Omental fat pad (tissue), 4 donors: ENCODE measurements at places on chromosomes 13 and 19.

- no peak for DNase-seq
Measured at GRCh38 chr13:103788061-103788652, 721.9 kb upstream of the SLC10A2 start.

- no peak for DNase-seq
Measured at GRCh38 chr19:48398375-48399235, 5.1 kb downstream of the GRIN2D start.

GRCh38 chr19:50633359-50633758 lies 6.3 kb downstream of the SYT3 start:
- DNase-seq = no peak

- DNase-seq = no peak
Measured at GRCh38 chr13:27425158-27425917, 919 bp downstream of the GTF3A start.

GRCh38 chr13:24076109-24076508 lies 84.4 kb upstream of the SPATA13 start:
- DNase-seq = no peak

- no peak for DNase-seq
Measured at GRCh38 chr13:113946409-113947181, 27.3 kb downstream of the C13orf46 start.

DNA sequence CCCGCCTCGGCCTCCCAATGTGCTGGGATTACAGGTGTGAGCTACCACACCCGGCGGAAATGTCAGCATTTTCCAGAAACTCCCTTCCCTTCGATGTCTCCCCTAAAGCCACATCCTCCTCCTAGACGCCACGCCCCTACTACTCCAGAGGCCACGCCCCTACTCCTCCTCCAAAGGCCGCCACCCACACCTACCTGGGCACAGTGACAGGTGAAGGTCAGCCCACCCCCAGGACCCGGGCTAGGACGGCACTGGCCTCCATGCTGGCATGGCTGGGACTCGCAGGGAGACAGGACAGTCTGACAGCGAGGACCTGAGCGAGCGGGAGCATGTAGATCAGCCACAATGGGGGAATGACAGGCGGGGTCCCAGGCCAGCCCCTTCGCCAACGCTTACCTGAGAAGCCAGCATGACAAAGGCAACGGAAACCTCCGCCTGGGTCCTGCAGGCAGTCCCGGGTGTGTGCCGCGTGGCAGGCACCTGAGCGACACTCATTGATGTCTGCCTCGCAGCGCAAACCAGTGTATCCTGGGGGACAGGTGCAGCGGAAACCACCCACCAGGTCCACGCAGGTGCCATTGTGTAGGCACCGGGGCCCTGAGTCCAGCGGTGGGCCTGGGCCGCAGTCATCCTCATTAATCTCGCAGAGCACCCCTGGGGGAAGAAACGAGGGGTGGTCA lies 22.0 kb downstream of the NOTCH3 start:
- no peak for DNase-seq

GRCh38 chr13:95246292-95247082 lies 54.8 kb downstream of the ABCC4 start:
- no peak for DNase-seq

- no peak for DNase-seq
Measured at GRCh38 chr13:111610879-111611278, 290.4 kb downstream of the TEX29 start.

GRCh38 chr13:99516153-99516929 lies 15.1 kb downstream of the TM9SF2 start:
- no peak for DNase-seq

DNA sequence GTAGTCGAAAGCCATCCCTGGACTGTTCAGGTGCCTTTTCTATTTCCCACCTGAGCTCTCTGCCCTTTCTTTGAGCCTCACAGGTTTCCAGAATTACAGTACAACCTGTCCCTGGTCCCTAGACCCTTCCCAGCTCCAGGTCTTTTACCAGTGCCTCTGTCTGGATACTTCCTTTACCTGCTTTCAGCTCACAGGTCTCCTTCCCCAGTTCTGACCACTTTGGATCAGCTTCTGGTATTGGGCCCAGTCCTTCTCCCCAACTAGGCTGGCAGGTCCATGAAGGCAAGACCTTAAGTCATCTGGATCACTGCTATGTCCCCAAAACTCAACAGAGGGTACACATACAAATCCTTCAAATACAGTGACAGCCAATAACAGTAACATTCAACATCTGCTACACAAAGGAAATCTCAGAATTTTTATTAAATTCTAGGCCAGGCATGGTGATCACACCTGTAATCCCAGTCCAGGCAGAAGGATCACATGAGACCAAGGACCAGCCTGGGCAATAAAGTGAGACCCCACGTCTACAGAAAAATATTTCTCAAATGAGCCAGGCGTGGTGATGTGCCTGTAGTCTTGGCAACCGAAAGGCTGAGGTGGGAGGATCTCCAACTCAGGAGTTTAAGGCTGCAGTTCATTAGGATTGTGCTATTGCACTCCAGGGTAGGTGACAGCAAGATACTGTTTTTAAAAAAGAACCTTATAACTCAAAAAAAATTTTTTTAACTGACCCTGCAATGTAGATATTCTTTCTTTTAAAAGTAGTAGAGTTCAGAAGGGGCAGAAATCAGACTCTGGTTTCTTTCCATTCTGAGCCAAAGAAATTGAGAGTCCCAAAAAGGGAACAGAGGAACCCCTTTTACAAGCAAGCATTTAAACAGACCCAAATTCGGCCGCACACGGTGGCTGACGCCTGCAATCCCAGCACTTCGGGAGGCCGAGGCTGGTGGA lies 1.3 kb downstream of the RPS16 start:
- no peak for DNase-seq

- no peak for DNase-seq
Measured at GRCh38 chr19:726993-727956, 18.5 kb downstream of the PALM start.

- no peak for DNase-seq
Measured at GRCh38 chr19:50649433-50650391, at the start of gene C19orf81. C19orf81 (plus strand) TSS chr19:50649445; CDS start chr19:50649445, 0 bp downstream.

DNA sequence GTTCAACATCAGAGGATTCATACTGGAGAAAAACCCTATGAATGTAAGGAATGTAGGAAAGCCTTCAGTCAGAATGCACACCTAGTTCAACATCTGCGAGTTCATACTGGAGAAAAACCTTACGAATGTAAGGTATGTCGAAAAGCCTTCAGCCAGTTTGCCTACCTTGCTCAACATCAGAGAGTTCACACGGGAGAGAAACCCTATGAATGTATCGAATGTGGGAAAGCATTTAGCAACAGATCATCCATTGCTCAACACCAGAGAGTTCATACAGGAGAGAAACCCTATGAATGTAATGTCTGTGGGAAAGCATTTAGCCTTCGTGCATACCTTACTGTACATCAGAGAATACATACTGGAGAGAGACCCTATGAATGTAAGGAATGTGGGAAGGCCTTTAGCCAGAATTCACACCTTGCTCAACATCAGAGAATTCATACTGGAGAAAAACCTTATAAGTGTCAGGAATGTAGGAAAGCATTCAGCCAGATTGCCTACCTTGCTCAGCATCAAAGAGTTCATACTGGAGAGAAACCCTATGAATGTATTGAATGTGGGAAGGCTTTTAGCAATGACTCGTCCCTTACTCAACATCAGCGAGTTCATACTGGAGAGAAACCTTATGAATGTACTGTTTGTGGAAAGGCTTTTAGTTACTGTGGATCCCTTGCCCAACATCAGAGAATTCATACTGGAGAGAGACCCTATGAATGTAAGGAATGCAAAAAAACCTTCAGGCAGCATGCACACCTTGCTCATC lies 15.4 kb downstream of the ZNF570 start:
- no peak for DNase-seq

DNA sequence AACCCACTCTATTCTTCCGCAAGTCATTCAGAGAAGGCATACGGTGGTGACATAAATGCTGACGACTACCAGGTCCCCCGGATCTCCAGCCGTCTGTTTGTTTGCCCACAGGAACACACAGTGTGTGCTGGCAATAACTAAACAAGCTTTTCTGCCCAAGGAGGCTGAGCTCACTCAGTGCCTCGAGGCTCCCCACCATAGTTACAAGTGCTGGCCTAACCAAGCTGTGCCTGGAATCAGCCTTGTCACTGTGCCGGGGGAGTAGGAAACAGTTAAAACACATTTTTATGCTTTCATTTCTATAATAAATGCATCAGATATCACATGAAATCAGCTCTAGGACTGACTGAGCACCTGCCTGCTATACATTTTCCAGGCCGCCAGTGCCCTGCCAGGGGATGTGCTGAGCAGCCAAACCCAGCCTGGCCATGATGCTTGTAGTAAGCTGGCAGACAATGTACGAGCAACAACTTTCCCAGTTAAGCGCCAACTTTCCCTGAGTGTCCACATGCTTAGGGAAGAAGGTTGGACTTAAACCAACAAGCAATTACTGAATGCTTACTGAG lies 28.1 kb downstream of the BRD4 start:
- DNase-seq = no peak

DNA sequence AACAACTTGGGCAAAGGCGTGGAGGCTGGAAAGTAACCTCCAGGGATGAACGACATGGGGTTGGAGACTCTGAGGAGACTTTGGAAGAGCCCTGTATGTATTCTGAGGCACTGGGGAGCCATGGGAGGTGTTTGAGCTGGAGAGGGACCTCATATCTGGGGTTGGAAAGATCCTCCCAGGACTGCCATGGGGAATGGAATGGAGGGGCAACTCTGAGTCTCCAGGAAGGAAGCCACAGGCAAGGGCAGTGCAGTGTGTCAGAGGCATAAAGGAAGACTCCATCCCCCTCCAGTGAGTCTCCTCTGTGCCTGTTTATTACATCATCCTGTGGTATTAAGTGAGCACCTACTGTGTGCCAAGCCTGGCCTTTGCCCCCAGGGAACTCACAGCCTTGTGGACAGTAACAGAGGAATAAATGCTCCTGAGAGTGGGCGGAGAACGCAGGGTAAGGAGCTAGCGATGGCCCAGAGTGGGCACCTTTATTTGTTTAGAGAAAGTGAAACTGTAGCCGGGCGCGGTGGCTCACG lies 7.7 kb downstream of the PEAK3 start:
- no peak for DNase-seq

GRCh38 chr13:46321494-46322225 lies 65.4 kb downstream of the RUBCNL start:
- DNase-seq = no peak

DNA sequence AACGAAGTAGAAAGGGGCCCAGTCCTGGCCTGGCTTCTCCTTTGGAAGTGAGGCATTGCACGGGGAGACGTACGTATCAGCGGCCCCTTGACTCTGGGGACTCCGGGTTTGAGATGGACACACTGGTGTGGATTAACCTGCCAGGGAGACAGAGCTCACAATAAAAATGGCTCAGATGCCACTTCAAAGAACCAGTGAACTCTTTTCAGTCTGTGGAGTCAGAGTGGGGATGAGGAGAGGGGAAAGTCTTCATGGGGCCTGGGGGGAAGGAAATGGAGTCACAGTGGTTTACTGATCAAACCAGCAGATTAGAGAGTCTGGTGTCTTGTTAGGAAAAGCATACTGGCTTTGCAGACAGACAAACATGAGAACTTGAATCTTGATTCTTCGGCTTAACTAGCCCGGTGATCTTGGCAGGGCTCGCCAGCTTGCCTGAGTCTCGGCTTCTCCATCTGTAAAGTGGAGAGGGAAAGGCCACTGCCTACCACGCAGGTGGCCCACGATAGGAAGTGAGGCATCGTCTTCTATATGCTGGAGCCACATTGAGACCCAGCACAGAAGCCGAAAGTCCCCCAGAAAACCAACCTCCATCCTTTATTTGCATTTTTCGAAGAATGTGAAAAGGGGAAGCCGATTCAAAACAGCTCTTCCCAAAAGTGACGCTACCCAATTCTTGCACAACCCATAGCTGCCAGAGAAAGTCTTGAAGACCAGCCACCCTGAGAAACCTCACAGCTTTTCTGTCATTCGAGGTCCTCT lies at the start of gene FFAR1:
TSS of gene FFAR1 (plus strand) at position 732 of the 759 bp plus-strand sequence. CDS start 3,650 bp downstream, outside the sequence.
- DNase-seq = peak; percentile 18

DNA sequence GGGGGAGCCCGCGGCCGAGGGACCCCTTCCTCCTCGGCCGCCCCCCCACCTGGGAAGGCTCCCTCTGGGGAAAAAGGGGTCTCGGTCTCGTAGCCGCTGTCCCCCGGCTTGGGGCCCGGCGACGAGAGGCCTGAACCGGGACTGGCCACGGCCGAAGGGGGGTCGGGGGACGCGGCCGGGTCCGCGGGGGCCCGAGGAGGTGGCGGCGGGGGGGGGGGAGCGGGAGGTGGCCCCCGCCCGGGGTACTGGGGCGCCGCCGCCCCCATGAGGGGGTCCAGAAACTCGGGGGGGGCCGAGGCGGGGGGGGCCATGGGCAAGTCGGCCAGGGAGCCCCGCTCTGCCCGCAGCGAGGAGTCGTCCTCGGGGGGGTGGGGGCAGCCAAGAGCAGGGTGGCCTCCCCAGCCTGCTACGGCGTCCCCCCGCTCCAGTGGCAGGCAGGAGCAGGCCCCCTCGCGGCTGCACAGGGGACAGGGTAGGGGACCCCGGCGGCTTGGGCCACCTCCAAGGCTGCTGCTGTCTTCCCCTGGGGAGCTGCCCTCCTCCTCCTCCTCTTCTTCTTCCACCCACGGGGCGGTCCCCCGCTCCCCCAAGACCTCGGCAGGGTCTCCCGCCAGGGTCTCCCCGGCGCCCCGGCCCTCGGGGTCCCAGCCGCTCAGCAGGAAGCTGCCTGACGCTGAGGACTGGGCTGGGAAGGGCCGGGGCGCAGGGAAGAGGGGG lies 12.9 kb downstream of the LMTK3 start:
- no peak for DNase-seq

GRCh38 chr19:38506375-38506722 lies 72.9 kb downstream of the RYR1 start:
- no peak for DNase-seq

GRCh38 chr13:29472332-29472961 lies 123.0 kb downstream of the SLC7A1 start:
- no peak for DNase-seq

DNA sequence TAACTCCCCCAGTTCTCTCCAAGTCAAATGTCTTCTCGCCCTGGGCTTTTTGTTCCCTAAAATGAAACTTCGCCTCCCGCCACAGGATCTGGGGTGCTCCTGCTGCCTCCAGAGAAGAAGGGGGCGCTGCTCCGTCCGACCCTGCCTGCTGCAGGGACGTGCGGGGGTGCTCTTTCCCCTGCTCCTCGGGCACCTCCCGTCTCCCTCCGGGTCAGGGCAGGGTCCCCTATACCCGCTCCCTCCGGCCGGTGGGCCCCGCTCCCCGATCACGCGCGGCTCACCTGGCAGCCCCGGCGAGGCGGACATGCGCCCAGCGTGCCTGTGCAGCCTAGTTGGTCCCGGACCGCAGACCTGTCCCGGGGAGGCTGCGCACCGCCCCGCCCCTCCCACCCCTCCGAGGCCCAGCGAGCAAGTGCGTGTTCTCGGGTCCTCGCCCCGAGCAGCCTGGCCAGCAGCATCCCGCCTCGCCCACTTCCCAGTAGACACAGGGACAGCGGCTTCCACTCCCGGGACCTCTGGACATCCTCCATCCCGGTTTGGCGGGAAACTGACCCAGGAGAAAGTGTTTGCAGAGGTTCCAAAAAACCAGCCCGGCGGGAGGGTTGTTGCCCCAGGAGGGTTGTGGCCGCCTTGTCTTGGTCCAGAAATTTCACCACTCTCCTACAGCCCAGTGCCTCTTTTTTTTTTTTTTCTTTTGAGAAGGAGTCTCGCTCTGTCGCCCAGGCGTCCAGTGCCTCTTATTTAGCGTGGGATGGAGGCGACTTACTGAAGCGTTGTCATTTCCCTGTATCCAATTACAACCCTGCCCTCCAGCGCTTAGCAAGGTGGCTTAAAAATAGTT lies at the start of gene OXGR1:
TSS of gene OXGR1 (minus strand) at position 460 of the 841 bp plus-strand sequence. CDS start 6,717 bp downstream, outside the sequence.
- no peak for DNase-seq

- DNase-seq = no peak
Measured at GRCh38 chr13:52879950-52880741, 31.7 kb upstream of the PCDH8 start.

- no peak for DNase-seq
Measured at GRCh38 chr19:2429917-2430535, 2.6 kb upstream of the TIMM13 start.

- no peak for DNase-seq
Measured at GRCh38 chr19:1016647-1017114, 4.2 kb downstream of the TMEM259 start.
